ENCODE measurements at places on chromosomes 1 and 21. TPM values are rescaled to one million over a fixed set of nuclear protein-coding genes. Genes with fewer than 3 reads are reported as not detected.

Gene CFHR5
- total RNA-seq: not detected

Gene HPCAL4
- total RNA-seq: not detected

Gene LEMD1
- total RNA-seq: not detected

Gene DMRTA2
- total RNA-seq: 0.15 TPM

Gene PRELP
- total RNA-seq: 4.3 TPM

Gene TARDBP
- total RNA-seq: 126 TPM

Gene IGSF21
- total RNA-seq: not detected

Gene QSOX1
- 379 TPM for total RNA-seq

Gene TSTD1
- 34.8 TPM for total RNA-seq

Gene RGSL1
- not detected for total RNA-seq

Gene C1orf226
- total RNA-seq: 0.17 TPM

Gene SPRR3
- total RNA-seq: not detected

Gene SLC30A10
- not detected for total RNA-seq

Gene TMPRSS2
- total RNA-seq: not detected

Gene NBPF6
- total RNA-seq: not detected

Gene RNF19B
- total RNA-seq: 13.2 TPM
